ENCODE measurements at places on chromosomes 5 and 9.

GRCh38 chr9:78562021-78562420, 265.1 kb downstream of the PSAT1 start:
- H3K27ac ChIP-seq = no peak overlapping the region
- H3K27me3 ChIP-seq = no peaks in the 10 kb centered on the region
- H3K4me1 ChIP-seq = no peaks in the 10 kb centered on the region
- H3K36me3 ChIP-seq = no peaks in the 10 kb centered on the region
- DNase-seq = no peak
- H3K4me3 ChIP-seq = no peak overlapping the region

DNA sequence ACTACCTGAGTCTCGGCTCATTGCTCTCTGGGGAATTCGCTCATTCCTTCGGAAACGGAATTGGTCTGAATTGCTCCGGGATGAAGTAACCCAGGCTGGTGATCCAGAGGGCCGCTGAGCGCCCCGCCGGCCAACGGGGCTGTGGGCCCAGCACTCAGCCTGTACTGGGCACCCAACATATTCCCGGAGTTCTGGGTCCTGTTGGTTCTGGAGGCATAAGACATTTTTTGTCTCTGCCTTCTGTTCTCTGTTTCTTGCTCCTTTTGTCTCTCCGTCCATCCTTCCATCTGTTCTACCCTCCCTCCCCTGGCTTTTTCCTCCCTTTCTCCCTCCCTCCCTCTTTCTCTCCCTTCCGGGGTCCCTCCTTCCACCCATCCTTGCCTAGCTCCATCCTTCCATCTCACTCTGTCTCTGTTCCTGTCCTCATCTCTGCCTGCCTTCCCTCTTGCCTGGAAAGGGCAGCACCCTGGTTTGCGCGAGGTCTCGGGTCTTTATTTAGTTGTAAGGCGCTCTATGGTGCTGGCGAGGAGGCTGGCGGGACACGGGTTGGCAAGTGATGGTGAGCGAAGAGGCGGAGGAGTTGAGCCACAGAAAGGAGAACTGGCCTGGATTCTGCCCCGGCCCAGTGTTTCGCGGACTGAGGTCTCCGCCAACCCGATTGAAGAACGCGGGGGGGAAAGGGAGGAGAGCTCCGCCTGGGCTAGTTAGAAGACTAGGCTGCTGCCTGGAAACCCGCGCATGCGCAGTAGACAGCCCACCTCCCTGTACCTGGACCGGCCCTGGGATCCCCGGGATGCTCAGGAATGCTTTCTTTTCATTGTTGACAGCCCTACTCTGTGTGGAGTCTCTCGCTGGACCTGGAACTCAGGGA, 1468.0 kb downstream of the FOXD4L5 start:
- peaks cover 17% of the 10 kb centered on the region for H3K4me1 ChIP-seq
- H3K4me3 ChIP-seq = peak overlapping the region; percentile 65
- H3K27ac ChIP-seq = peak overlapping the region; percentile 2

DNA sequence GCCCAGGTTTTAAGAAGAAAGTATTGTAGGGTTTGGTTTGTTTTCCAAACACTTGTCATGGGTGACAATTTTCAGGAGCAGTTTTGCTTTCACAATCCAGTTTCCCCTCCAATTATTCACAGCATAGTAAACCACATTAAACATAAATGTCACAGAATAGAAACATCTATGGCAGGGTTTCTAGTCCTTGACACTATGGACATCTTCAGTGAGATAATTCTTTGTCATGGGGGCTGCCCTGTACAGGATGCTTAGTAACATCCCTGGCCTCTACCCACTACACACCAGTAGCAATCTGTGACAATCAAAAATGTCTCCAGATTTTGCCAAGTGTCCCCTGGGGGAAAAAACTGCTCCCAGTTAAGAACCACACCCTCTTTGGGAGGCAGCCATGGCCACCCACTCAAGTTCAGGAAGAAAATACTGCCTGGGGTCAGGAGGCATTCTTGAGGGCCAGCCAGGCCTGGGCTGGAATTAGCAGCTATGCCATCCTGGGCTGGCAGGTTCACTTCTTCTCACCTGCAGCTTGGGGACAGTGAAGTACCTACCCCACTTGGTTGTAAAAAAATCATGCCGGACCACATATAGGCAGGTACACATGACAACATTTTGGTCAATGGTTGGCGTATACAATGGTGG, 116.3 kb downstream of the HSD17B3 start:
- H3K4me3 ChIP-seq = no peak overlapping the region
- H3K27ac ChIP-seq = no peak overlapping the region
- DNase-seq = no peak
- no peaks in the 10 kb centered on the region for H3K4me1 ChIP-seq
- no peaks in the 10 kb centered on the region for H3K36me3 ChIP-seq

DNA sequence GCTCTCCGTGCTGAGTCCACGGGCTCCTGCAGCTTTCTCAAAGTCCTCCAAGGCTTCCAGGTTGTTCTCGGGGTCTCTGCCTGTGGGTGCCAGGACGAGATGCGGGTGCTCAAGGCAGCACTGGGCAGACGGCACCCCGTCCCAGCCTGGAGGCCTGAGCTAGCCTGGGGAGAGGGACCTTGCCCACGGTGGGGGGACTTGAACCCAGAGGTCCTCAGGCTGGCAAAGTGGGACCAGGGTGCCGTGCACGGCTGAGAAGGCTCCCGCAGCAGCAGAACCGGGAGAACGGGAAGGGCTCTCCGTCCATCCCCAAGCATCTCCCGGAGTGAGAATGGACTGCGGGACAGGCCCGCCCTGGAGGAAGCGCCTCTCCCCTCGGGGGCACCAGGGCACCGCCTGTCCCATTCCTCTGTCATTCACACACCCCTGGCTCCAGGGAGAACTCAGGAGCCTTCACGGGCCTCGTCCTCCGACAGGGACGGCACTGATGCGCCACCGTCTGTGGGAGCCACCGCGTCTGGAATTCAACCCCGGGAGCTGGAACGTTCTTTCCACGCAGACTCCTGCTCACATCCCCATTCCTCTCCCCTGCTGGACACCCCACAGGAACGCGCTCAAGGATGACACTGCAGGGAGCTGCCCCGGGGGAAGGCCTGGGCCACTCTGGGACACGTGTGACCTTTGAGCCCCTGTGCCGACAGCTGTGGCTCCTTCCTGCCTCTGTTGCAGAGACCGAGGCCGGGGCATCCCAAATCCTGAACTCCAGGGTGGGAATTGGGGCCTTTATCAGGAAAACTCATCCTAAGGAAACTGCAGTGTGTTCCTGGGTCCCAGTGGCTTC, 16.3 kb upstream of the OBP2B start:
- no peaks in the 10 kb centered on the region for H3K36me3 ChIP-seq
- H3K4me3 ChIP-seq = no peak overlapping the region
- H3K27me3 ChIP-seq = peaks cover 31% of the 10 kb centered on the region
- DNase-seq = no peak

DNA sequence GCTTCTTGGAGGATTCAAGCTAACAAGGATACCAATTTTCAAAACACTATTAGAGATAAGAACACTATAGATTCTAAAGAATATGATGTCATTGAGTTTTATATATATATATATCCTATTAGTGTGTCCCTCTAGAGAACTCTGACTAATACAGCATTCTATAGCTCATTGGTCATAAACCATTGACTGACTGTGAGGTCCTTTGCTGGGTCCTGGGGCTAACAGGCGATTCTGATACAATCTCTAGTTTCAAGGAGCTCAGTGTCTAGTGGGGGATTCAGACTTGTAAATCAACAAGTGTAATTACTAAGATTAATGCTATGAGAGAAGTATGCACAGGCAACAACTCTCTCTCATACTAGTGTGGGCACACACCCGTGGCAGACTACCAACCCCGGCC, 234.5 kb downstream of the DENND1A start:
- no peak for DNase-seq
- H3K27ac ChIP-seq = no peak overlapping the region
- H3K4me3 ChIP-seq = no peak overlapping the region
